ENCODE measurements at places on chromosomes 6 and 20. TPM values are rescaled to one million over a fixed set of nuclear protein-coding genes. Genes with fewer than 3 reads are reported as not detected.

PTGIS gene
- total RNA-seq: 1.6 TPM

BTNL2 gene
- not detected for total RNA-seq

TMEM217 gene
- 1.4 TPM for total RNA-seq

C6orf15 gene
- not detected for total RNA-seq

OPRL1 gene
- 0.34 TPM for total RNA-seq

SLC13A3 gene
- 0.34 TPM for total RNA-seq

CLPSL2 gene
- total RNA-seq: not detected

GLYATL3 gene
- total RNA-seq: not detected

GNAS-AS1 gene
- total RNA-seq: not detected

KIAA0408 gene
- total RNA-seq: 16.4 TPM

SLC22A3 gene
- 14.2 TPM for total RNA-seq

DAAM2 gene
- 3.7 TPM for total RNA-seq

SEL1L2 gene
- total RNA-seq: not detected

COL20A1 gene
- not detected for total RNA-seq

LY6G5C gene
- total RNA-seq: not detected

TSBP1 gene
- total RNA-seq: not detected

SMLR1 gene
- total RNA-seq: not detected

MEI4 gene
- not detected for total RNA-seq

PDYN gene
- total RNA-seq: not detected

ZNF391 gene
- 1.3 TPM for total RNA-seq

Measured in esophagus squamous epithelium (tissue), 5 donors.